ENCODE measurements at places on chromosomes 12 and 14.

GRCh38 chr14:87067061-87067460, 925.9 kb downstream of the GALC start:
- no peaks in the 10 kb centered on the region for H3K4me1 ChIP-seq
- H3K4me3 ChIP-seq, result no peak overlapping the region
- H3K27ac ChIP-seq, result no peak overlapping the region
- no peaks in the 10 kb centered on the region for H3K36me3 ChIP-seq

DNA sequence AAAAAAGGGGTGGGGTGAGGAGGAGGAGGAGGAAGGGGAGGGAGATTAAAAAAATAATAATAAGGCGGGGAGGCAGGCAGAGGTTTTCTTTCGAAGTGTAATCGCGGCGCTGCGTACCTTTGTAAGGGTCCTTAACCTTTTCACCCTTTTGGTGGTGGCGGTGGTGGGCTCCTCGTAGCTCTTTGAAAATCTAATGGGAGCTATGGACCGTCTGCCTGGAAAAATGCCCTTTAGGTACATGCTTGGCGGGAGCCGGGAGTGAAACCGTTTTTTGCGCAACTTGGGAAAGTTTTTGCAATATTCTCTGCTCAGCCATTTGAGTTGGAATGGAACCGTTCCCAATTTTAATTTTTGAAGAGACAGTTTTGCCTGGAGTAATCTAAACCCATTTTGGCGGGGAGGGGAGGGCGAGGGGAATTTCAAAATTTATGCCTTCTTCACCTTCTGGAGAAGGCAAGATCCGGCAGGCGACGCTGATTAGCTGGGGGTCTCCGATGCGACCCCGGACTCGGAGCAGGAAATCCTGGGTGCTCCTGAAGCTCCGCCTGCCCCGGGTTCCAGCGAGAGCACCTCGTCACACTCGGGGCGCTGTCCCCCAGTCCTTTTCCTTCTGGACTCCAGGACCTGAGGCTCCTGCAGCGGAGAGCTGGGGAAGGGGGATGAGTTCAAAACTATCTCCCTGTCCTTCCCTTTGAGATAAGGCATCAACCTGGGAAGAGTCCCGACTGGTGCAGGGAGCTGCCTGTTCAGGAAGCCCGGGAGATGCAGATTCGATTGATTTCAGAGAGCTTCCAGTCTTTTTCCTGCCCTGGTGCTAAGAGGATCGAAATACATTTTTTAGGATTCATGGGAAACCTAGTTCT, 74.6 kb upstream of the TBX5 start:
- peak overlapping the region; percentile 69 for H3K4me3 ChIP-seq
- no peak overlapping the region for H3K27ac ChIP-seq
- no peaks in the 10 kb centered on the region for H3K36me3 ChIP-seq

DNA sequence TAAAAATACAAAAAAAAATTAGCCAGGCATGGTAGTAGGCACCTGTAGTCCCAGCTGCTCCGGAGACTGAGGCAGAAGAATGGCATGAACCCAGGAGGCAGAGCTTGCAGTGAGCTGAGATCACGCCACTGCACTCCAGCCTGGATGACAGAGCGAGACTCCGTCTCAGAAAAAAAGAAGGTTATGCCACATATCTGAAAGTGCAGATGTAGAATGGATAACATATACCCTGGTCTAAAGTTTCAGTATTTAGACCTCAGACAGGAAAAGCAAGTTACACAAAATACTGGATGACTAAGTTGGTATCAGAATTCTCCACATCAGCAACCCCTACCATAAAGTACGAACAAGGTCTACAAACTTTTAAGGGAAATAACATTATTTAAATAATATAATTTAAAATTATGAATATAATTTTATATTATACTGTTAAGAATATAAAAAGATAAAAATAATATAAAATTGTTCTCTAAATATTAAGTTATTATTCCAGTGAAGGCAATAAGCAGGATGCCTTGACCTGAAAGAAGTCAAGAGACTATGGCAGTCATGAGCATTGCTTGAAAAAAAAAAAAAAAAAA, 169.9 kb downstream of the CRADD start:
- H3K4me1 ChIP-seq, result no peaks in the 10 kb centered on the region
- no peak overlapping the region for H3K27ac ChIP-seq
- H3K4me3 ChIP-seq, result no peak overlapping the region
- DNase-seq, result no peak
- H3K36me3 ChIP-seq, result no peaks in the 10 kb centered on the region
- no peaks in the 10 kb centered on the region for H3K27me3 ChIP-seq

DNA sequence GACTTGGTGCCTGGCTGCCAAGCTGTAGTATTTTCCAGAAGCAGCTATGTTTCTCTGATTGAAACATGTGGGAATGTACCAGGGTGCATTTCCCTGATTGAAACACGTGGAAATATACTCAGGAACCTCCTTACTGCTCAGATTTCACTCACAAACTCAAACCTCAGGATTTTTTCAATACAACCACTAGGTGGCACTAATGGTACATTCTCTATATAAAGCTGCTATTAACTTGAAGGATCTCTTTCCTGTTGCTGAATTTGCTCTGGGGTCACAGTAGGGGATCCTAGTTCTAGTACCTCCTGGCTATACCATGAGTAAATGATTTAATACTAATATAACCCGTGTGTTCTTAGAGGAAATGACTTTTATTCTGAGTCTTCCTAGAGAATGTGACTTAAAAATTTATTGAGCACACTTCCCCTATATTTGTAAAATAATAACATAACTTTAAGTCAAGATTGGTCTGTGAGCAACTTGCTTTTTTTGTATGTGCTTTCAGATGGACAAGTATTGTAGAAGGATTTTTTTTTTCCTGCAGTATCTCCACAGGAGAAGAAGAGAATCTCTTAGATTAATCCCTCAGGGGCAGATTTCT, 173.8 kb upstream of the MIS18BP1 start:
- no peaks in the 10 kb centered on the region for H3K27me3 ChIP-seq
- no peak overlapping the region for H3K4me3 ChIP-seq
- H3K36me3 ChIP-seq, result no peaks in the 10 kb centered on the region
- H3K27ac ChIP-seq, result no peak overlapping the region
- no peaks in the 10 kb centered on the region for H3K4me1 ChIP-seq
- DNase-seq, result peak; percentile 49

GRCh38 chr12:126910570-126910969, 1356.4 kb upstream of the TMEM132C start:
- no peak overlapping the region for H3K4me3 ChIP-seq
- no peaks in the 10 kb centered on the region for H3K27me3 ChIP-seq
- H3K4me1 ChIP-seq, result no peaks in the 10 kb centered on the region
- H3K27ac ChIP-seq, result no peak overlapping the region
- DNase-seq, result no peak

DNA sequence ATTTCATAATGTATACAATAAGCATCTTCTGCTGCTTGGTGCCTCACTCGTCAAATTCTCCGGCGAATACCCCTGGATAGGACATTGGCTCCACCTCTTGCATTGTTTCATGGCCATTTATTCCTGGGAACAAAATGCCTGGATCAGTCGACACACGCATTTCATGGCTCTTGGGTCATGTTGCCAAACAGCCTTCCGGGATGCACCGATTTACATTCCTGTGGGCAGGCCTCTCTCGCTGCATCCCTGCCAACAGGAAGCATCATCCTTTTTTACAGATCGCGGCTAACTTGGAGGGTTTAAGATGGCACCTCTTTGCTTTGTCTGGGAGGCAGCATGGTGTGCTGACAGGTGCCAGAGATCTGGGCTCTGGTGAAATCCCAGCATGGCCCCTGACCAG, 32.7 kb upstream of the RIMBP2 start:
- no peaks in the 10 kb centered on the region for H3K27me3 ChIP-seq
- H3K4me1 ChIP-seq, result no peaks in the 10 kb centered on the region
- H3K36me3 ChIP-seq, result no peaks in the 10 kb centered on the region
- no peak overlapping the region for H3K4me3 ChIP-seq
- no peak for DNase-seq

- no peaks in the 10 kb centered on the region for H3K27me3 ChIP-seq
- H3K36me3 ChIP-seq, result no peaks in the 10 kb centered on the region
- no peaks in the 10 kb centered on the region for H3K4me1 ChIP-seq
- H3K4me3 ChIP-seq, result no peak overlapping the region
- H3K27ac ChIP-seq, result no peak overlapping the region
Observed at GRCh38 chr12:39348941-39349626, 93.8 kb downstream of the KIF21A start.

DNA sequence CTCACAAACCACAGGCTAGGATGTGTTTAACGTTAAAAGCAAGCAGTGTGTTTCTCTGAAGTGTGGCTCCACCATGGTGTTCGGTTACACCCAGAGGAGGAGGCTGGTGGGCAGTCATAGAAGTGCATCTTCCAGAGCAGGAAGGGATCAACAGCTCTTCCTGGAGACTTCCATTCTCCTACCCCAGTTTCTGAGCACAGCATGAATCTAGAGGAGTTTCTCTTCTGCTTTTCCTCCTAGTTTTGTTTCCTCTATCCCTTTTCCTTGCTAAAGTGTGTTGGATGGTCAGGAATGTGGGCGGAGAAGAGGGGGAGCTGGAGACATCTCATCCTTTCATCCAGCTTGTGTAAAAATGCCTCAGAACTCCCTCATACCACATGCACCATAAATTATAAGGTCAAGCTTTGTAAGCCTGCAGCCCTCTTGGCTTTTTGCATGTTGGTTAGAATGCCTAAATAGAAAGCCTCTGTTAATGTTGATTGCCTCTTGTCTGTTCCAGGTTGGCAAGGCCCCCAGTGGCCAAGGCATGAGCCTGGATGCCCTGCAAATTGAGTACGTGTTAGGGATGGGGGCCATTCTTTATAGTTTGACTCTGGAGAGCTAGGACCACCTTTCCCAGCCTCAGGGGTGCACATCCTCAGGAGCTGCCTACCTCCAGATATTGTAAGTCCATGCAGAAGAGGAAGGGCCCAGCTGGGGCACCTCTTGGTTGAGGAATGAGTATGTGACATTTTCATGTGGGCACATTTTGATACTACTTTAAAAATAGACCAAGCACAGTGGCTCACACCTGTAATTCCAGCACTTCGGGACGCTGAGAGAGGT, 4.0 kb upstream of the CKAP4 start:
- no peaks in the 10 kb centered on the region for H3K36me3 ChIP-seq
- no peaks in the 10 kb centered on the region for H3K4me1 ChIP-seq
- H3K27me3 ChIP-seq, result no peaks in the 10 kb centered on the region
- no peak overlapping the region for H3K27ac ChIP-seq
- no peak overlapping the region for H3K4me3 ChIP-seq

- H3K27me3 ChIP-seq, result no peaks in the 10 kb centered on the region
- H3K27ac ChIP-seq, result no peak overlapping the region
- DNase-seq, result peak; percentile 82
- H3K4me3 ChIP-seq, result no peak overlapping the region
- H3K36me3 ChIP-seq, result no peaks in the 10 kb centered on the region
- peaks cover 12% of the 10 kb centered on the region for H3K4me1 ChIP-seq
Observed at GRCh38 chr12:26748741-26749431, 84.1 kb downstream of the ITPR2 start.

DNA sequence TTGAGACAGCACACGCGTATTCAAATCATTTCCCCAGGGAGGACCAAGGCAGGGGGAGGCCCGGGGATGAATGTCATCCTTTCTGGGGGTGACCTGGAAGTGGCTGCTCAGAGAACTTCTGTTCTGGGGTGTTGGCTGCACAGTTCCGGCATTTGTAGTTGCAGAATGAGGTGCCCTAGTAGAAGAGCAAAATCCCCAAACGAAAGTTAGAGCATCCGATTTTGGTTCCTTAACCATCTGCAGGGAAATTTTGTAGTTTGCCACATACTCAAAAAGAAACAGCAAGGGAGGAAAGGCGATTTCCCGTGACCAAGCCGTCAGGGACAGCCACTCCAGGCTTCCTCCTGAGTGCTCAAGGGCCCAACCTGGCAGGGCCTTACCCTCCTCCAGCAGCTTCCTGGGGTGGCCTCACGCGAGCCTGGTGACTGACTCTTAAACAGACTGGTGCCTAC, 13.0 kb upstream of the TRAF3 start:
- H3K27ac ChIP-seq, result no peak overlapping the region
- no peaks in the 10 kb centered on the region for H3K36me3 ChIP-seq
- H3K4me3 ChIP-seq, result no peak overlapping the region
- H3K4me1 ChIP-seq, result no peaks in the 10 kb centered on the region

DNA sequence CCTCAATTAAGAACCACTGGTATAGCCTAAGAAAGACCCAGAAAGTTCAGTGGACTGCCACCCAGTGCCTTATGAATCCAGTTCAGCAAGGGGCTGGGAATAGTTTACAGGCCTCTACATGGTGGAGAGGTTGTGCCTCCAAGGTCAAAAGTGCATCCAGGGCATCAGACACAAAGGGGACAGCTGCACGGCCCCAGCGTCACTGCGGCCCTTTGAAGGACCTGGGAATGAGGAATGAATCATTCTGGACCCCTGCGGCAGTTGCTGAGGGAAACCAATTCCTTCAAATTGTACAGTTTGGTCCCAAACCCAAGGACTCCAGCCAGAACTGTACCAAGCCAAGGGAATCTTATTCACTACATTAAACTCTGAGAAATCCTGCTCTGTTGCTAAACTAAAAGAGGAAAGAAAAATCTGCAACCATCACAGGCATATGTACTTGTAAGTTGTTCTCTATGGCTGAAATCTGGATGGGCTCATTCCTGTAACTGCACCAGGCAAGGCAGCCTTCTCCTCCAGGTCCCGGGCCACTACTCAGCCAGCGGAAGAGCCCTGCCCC, 10.9 kb upstream of the NGB start:
- H3K27me3 ChIP-seq, result no peaks in the 10 kb centered on the region
- peaks cover 8% of the 10 kb centered on the region for H3K36me3 ChIP-seq
- H3K4me3 ChIP-seq, result no peak overlapping the region
- H3K27ac ChIP-seq, result no peak overlapping the region

DNA sequence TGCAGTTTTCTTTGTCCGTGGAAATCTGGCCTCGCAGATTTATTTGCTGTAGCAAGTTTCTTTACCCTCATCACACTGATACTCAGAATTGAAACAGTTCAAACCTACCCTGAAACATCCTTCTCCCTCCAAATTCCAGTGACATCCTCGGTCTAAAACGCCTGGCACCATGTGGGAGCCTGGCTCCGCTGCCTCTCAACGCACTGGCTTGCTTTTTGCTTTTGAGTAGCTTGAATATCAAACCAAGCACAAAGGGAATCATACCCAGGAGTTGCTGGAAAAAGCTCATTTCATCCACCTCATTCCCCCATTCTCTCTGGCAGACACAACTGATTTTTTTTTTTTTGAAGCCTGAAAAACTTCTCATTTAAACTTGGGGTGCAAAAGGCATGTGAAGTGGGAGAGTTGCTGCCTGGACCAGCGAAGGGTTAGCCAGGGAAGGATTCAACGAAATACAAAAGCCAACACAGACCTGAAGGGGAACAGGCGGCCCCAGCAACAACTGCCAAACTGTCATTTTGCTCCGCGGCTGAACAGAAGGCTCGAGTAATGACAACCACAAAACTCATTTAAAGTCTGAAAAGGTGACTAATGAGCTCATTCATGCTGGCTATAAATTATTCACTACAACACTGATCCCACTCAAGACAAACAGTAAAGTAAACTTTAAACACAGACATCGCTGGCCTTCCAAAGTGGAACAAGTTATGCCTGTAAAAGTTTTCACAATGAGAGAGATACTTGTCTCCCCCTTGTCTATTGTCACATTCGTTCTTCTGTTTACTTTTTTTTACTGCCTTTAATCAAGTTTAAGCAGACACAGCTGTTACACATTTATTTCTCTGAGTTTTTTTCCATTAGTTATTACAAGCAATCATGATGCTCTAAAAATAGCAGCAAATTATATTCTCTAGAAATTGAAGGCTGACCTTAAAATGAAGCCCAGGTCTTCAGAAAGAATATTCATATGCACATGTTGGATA, 12.5 kb upstream of the FOXN3 start:
- H3K36me3 ChIP-seq, result no peaks in the 10 kb centered on the region
- peak overlapping the region; percentile 47 for H3K4me3 ChIP-seq
- peak; percentile 21 for DNase-seq
- no peaks in the 10 kb centered on the region for H3K27me3 ChIP-seq
- peaks cover 16% of the 10 kb centered on the region for H3K4me1 ChIP-seq
- H3K27ac ChIP-seq, result peak overlapping the region; percentile 52

GRCh38 chr12:4206470-4206869, 67.1 kb upstream of the CCND2 start:
- H3K4me3 ChIP-seq, result no peak overlapping the region
- H3K27ac ChIP-seq, result no peak overlapping the region
- DNase-seq, result no peak
- no peaks in the 10 kb centered on the region for H3K36me3 ChIP-seq

Data from fibroblast of lung (primary cell).